ENCODE measurements at places on chromosomes 2 and 18.

GRCh38 chr2:197183355-197183754 is 127.2 kb downstream of the ANKRD44 start:
- DNase-seq: no peak

DNA sequence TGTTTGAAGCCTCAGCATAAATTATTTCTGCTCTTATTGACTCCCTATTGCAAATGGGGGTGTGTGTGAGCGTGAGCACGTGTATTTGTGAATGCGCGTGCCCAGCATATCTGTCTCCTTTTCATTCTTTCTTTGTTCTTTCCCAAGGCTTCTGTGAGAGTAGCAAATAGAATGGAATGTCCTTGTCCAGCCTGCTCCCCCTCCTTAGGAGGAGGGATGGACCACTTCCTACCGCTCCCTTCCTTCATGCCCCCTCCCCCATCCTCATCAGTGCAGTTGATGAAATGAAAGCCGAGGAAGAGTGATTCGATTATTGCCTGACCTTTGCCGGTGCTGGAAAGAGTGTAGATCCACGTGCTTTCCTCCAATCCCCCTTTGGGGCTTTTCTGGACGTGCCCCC is 102.0 kb downstream of the CPO start:
- DNase-seq: no peak

DNA sequence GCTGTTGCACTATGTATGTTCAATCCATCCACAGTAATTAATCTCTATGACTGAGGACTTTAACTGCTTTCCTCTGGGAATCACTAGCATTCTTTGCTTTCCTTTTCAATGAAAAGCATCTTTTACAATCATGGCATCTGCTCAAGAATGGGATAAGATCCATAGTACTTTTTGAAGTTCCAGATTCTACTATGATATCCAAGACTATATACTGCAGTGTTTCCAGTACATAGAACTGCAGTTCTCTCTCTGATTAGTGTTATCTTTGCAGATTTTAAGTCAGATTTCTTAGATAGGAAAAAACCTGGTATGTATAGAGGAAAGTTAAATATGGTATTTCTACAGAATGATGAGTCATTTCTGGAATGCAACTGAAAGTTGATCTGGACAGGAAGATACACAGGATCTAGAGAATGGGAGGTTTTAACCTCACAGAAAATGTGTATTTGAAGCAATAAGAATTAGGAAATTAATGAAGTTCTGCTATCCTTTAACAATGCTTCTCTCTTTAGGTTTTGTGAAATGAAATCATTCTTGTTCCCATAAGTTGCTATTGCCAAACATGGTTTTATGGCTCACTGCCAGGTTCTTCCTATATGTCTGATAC is 670.7 kb downstream of the ERBB4 start:
- no peak for DNase-seq

DNA sequence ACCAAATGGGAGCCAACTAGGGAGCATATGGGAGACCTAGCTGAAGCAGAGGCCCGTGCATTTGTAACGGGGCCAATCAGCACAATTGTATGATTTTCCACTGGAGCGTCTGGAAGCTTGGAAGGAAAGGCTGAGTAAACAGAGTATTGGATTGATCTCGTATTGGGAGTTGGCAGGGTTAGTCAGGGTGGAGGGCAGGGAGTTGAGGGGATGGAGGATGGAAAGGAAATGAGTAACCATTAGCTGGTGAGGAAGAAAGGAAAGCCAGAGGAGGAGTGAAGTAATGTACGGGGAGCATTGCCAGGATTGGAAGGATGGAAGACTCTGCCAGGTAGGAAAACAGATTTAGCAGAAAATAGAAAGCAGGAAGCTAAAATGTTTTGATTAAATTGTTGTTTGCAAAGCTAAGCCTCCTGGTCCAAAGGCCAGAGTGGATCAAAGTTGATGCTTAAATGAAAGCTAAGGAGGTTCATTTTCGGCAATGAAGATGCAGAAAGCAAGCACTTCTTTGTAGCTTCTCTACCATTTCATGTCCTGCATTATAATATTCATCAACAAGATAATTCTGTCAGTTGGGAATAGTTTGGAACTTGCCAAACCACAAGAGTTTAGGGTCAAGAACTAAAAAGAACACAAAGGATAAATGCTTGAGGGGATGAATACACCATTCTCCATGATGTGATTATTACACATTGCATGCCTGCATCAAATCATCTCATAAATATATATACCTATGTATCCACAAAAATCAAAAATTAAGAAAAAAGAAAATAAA is 75.6 kb upstream of the TTN start:
- no peak for DNase-seq

DNA sequence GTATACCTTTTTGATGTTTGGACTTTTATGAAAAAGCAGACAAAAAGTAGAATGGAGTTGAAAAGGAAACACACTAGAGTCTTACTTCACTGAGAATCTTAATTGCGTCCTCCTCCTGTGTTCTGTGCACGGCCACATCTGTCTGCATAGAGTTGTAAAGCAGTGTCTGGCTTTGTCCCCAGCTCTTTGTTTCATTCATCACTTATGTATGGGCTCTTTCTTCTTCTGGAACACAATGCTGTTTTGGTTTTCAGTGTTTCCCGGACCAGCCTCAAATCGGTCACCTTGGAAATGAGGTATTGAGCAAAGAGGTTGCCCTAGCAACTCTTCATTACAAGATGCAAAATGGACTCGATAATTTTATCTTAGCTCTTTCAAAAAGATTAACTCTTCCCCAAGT is 104.3 kb upstream of the CNGA3 start:
- DNase-seq: no peak

DNA sequence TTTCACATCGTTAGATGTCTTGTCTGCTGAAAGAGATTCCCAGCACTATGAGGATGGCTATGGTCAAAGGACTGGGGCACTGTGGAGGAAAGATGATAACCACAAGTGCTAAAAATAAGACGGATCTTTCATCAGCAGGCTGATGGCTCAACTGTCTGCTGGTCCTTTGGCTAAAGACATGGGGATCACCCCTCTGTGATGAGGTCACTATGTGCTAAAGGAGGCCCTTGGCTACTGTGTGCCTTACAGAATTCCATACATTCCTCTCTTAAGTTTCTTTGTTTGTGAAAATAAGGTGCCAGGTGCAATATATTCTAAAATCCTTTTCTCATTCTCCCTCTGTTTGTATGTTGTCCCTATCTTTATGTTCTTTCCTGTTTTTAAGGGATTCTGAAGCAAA is 39.7 kb upstream of the LYPD6 start:
- no peak for DNase-seq

DNA sequence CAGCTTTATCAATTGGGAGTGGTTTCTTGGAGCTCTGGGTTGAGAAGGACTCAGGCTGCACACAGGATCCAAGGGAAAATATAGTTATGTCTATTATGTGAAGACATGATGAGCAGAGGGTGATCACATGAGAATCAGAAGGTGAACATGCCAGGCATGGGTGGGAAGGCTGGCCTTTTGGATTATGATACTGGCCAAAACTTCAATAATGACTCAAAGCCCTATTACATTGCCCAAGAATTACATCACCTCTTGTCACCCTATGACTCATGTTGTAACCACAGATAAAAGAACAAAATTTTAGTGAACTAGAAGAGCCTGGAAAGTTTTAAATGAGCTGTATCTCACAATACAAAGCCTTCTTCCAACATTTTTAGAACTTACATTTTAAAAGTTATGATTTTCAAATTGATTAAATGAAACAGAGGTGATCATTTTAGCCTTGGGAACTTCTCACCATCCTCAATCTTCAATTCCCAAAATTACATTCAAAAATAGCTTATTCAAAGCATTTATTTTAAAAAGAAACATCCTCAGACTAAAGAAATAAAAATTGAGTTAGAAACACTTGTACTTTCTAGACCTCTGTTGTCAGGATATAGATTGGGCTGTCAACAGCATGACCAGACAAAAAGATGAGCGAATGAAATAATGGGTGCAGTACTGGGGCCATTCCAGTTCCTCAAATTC is 428.3 kb downstream of the MBD2 start:
- no peak for DNase-seq

GRCh38 chr2:195414537-195415100 is 242.4 kb upstream of the SLC39A10 start:
- no peak for DNase-seq

GRCh38 chr2:109377976-109378375 is 235.8 kb downstream of the SEPTIN10 start:
- DNase-seq: no peak

DNA sequence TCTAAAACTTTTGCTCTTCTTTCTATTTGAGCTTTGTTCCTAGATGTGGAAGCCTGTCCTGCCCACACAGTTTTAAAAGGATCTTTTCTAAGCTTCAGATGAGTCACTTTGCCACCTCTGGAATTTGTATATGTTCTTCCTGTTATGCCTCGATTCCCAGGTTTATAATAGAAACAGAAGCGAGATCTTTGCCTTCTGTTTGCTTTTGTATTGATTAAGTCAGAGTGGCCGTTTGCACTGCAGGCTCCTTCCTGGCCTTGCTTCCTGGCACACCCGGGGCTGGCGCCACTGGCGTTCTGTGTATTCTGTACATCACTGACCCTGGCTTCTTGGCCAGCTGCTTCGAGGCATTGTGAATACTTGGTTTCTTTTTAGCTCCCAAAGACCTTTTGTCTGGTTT is 91.8 kb downstream of the MTCL1 start:
- no peak for DNase-seq

DNA sequence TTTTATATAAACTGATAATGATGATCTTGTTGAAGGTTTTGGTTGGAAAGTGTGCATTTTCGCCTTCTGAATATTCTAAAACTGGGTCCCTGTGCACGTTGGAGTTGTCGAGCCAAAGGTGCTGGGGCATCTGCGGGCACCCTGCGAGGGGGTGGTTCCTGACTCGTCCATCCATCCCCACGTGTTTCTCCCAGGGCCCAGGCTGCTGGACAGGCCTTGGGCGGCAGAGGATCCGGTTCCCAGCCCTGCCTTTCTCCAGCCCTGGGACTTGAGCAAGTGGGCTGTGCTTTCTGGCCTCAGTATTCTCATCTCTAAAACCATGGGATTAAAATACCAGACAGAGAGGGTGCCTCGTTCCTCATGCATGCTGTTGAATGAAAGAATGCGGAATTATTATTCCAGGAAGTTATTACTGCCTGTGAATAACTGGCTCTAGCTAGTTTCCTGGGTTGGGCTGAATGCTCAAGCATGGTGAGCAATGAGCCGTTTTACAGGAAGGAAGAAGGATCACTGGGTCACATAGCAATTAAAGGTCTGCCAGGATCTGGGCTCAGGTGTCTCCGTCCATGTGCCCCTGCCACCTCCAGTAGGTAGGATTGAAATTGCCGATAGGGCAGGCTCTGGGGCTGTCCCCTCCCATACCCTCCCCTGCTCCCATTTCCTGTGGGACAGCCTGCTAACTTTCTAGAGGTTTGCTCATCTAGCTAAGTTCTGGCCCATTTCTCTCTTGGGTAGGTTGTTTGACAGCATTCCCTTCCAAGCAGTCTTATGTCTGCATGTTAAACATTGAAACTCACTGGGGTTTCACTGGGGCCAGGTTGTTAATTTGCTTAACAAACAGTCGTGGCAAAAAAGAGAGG is 77.2 kb upstream of the HS6ST1 start:
- no peak for DNase-seq

GRCh38 chr2:163626639-163627109 is 109.1 kb downstream of the FIGN start:
- no peak for DNase-seq

GRCh38 chr2:2687745-2688144 is 356.7 kb upstream of the MYT1L start:
- no peak for DNase-seq

- DNase-seq: no peak
Measured at GRCh38 chr2:143514413-143514812, 385.2 kb downstream of the ARHGAP15 start.

DNA sequence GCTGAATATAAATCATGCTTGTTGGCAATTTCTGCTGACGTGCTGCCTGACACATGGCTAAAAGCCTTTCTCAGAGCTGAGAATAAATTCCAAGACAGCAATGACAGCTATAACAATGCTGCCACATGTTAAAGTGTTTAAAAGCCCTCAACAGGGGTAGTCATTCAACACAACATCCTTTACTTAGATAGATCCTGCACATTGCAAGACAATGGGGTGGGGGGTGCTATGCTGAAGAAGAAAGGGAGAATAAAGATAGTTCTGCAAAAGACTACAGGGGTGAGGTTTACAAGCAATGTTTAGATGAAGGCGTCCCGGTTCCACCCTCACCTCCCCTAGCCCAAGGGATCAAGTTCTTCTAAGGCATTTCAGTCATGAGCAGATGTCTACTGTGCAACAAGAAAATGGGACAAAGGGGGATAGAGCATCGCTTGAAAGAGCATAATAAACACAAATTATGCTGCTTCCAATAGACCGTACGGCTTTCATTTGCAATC is 291.0 kb upstream of the ACVR2A start:
- no peak for DNase-seq

DNA sequence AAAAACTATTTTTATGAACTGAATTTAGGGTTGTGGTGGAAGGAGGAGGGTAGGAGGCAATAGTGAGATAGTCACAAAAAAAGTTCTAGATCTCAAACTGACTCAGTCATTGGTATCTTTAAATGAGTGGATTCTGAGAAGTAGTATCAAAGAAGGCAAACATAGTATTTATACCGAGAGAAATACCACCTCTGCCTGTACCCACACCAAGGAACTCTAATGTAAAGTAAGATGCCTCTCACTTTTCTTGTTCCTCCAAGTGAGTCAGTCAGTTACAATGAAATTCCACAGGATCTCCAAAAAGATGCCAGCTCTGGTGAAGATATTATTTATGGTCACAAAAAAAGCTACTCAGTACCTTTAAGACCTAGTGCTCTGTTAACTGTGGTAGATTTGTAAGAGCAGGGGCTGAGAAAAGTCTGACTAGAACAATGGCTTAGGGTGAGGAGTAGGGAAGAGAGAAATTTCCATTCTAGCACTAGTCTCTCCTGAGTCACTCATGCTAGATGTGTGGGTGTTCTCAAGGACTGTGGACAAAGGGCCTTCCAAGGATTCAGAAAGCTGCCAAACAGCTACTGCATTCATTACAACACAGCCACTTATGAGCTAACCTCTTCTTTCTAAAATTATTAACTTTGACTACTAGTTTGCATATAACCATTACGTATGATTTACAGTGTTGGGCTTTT is 36.3 kb downstream of the YWHAQ start:
- DNase-seq: no peak

DNA sequence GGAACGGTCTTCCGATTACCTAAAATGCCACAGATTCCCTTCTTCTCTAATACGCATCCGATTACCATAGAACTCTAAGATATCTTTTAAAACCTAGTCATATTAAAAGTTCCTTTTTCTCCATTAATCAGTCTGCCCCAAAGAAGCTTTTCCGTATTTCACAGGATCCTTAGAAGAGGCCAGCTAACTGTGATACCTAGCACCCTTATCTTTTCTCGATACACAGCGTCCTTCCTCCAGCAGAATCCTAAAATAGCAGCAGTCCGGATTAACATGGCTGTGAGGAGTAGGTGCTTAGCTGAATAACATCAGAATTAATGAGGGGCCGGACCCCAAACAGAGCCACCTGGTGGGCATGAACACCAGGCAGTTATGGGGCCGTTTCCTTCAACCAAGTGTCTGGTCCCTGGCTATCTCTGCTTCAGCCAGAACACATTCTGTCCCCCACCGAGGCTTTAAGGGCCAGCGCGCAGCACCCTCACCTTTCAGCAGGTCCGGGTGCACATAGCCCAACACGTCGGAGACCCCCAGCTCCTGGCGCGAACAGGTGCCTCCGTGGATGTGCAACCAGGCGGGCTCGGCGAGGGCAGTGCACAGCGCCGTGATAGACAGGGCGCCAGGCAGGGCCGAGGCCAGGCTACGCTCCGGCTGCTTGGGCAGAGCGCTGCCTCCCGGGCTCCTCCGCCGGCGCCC is 995 bp downstream of the TMEM127 start:
- DNase-seq: no peak
